Activated CD8-positive, alpha-beta memory T cell treated with anti-CD3 and anti-CD28 coated beads, Interleukin-2, amount 50 U/mL, for 48 hours (primary cell): ENCODE measurements at places on chromosomes 1 and 21.

GRCh38 chr1:221272940-221273339 is 393.7 kb downstream of the HLX start:
- DNase-seq = no peak

DNA sequence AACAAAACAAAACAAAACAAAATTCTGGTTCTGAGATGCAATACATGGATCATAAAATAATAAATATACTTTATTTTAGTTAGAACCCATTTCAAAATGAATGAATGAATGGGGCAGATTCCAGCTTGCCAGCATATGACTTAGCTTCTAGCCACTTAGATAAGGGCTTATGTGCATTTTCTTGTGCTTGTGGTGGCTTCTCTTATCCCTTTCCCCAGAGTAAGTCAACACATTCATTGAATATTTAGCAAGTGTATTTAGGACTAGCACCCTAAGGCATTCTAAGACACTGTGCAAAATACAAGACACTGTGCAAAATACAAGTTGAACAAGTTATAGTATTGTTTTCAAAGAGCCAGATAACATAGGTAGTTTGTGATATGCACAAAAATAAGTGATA is 4.7 kb downstream of the ADIPOR1 start:
- no peak for DNase-seq

DNA sequence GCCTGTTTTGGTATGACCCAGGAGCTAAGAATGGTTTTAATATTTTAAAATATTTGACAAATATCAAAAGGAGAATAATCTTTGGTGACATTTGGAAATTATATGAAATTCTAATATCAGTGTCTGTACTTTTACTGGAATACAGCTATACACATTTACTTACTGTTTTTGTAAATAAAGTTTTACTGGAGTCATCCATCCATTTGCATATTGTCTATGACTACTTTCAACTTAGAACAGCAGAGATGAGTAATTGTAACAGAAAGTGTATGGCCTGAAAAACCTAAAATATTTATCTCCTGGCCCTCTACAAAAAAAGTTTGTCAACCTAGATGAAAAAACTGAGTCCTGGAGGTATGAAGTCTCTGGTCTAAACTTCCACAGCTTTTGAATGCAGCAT is 5.8 kb upstream of the MAP3K7CL start:
- DNase-seq = no peak

GRCh38 chr21:42332557-42333317 is 17.5 kb upstream of the TFF3 start:
- DNase-seq = peak; percentile 20

- DNase-seq = no peak
These were observed 95.6 kb downstream of the RERE start for GRCh38 chr1:8721679-8722324.

DNA sequence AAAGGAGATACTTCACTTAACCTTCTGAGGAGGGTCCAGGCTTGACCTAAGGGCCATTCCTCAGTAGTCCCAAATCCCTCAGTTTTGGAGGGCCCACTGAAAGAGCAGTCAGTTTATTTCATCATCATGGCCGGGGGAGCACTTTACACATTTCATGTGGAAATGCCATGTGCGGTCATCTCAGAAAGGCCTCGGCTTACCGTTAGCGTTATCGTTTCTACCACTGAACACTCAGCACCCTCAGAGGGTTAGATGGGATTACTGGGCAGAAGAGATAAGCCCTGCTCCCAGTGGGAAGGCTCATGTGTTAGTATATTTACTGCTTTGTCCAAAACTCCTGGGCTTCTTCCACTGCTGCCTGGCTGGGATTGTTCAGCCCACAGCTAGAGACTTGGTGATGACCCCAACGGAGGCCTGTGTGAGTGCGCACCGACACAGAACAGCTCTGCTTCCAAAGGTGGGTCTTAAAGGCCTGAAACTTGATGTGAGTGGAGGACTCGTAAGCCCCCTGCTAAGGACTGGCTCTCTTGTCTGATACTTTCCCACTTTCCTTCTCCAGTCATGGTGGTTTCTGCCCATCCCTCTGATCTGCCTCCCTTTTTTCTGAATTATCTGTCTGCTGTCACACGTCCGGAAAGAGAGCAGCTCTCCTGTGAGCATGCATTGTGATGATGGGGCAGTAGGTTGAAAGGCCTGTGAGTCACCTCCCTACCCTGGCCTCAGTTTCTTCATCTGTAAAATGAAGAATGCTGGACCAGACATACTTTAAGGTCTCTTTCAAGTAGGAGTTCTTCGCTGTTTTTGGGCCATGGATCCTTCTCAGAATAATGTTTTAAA is 284.5 kb downstream of the ASTN1 start:
- no peak for DNase-seq
